ENCODE measurements at places on chromosomes 6 and 20. TPM values are rescaled to one million over a fixed set of nuclear protein-coding genes. Genes with fewer than 3 reads are reported as not detected.

The FUT9 gene
- not detected for total RNA-seq

- no peak overlapping the region for H3K27ac ChIP-seq
- H3K4me3 ChIP-seq = peak overlapping the region; percentile 30
- no peak for DNase-seq
- H3K27me3 ChIP-seq = no peaks in the 10 kb centered on the region
These were observed 6.8 kb upstream of the ADTRP start for GRCh38 chr6:11785415-11785773.

GRCh38 chr6:141667580-141668309 lies 465.0 kb upstream of the GJE1 start:
- H3K27ac ChIP-seq = no peak overlapping the region
- H3K4me3 ChIP-seq = no peak overlapping the region
- H3K4me1 ChIP-seq = no peaks in the 10 kb centered on the region
- DNase-seq = no peak
- no peaks in the 10 kb centered on the region for H3K36me3 ChIP-seq
- H3K27me3 ChIP-seq = no peaks in the 10 kb centered on the region

DNA sequence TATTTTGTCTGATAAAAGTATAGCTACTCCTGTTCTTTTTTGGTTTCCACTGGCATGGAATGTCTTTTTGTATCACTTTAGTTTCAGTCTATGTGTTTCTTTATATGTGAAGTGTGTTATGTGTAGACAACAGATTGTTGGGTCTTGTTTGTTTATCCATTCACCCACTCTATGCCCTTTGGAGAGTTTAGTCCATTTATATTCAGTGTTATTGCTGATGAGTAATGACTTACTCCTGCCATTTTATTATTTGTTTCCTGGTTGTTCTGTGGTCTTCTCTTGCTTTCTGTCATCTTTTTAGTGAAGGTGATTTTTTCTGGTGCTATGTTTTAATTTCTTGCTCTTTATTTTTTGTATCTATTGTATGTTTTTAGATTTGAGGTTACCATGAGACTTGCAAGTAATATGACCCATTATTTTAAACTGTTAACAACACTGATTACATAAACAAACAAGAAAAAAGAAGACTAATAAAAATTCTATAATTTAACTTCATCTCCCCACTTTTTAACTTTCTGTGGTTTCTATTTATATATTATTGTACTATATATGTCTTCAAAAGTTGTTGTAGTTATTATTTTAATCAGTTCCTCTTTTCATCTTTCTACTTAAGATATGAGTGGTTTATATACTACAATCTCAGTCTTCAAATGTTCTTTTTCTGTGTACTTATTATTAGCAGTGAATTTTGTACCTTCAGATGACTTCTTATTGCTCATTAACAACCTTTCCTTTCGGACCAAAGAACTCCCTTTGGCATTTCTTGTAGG lies 323.4 kb downstream of the BTBD9 start:
- DNase-seq = no peak
- no peaks in the 10 kb centered on the region for H3K27me3 ChIP-seq
- no peak overlapping the region for H3K4me3 ChIP-seq

- no peaks in the 10 kb centered on the region for H3K4me1 ChIP-seq
- H3K4me3 ChIP-seq = no peak overlapping the region
- DNase-seq = no peak
- no peaks in the 10 kb centered on the region for H3K27me3 ChIP-seq
These were observed 129.3 kb upstream of the SLC24A3 start for GRCh38 chr20:19083136-19083621.

DNA sequence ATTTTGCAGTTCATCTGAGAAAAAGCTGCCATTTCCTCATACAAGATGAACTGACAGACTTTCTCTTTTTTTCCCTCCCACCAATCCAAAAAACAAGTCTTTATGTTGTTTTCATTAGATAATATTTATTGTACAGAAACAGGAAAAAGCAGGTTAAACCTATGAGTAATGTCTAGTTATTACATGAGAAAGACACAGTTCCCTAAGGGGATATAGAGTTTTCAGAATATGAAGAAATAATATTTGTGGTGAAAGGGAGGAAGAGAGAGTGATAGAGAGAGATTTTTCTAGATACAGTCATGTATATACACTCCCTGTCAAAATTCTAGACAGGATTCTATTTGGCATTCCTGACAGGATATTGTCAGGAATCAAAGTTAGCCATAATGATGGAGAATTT lies 392.4 kb downstream of the BMP2 start:
- H3K27ac ChIP-seq = no peak overlapping the region
- H3K4me1 ChIP-seq = no peaks in the 10 kb centered on the region
- DNase-seq = no peak
- no peaks in the 10 kb centered on the region for H3K27me3 ChIP-seq

DNA sequence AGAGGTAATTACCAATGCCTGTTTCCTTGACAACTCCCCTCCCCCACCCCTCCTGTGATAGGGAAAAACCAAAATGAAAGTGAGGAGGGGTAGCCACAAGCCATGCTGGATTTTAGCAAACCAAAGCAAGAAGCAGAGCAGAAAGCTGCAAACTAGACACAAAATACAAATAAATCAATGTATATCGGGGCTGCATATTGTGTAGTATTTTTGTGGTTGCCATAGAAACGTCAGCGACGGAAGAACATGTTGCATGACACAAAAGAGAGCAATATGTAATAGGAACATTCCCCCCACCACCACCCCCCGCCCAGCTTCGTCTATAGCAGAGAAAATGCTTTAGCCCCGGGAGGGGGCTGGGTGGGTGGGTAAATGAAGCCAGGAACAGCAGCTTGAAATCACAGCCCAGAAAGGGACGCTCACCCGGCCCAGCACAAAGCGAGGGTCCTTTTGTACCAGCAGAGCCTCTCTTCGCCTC lies 548 bp downstream of the AGPAT4 start:
- no peaks in the 10 kb centered on the region for H3K36me3 ChIP-seq
- peak overlapping the region; percentile 77 for H3K27ac ChIP-seq
- H3K27me3 ChIP-seq = no peaks in the 10 kb centered on the region
- H3K4me1 ChIP-seq = no peaks in the 10 kb centered on the region
- DNase-seq = no peak

The ACOT8 gene
- 35.0 TPM for total RNA-seq

DNA sequence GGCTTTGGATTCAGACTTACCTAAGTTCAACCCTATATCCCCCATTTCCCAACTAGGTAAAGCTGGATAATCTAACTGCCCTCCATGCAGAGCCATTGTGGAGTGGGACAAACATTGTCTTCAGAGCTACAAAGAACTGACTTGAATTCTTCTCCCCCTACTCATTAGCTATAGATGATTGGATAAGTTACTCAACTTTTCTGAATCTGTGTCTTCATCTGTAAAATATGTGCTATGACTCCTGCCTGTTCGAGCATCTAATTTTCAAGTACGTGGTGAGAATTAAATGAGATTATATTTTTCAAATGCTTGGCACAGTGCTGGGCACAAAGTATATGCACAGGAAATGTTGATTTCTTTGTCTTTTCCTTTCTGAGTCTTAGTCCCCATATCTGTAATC lies 240.3 kb upstream of the TCF21 start:
- H3K27me3 ChIP-seq = no peaks in the 10 kb centered on the region
- no peaks in the 10 kb centered on the region for H3K4me1 ChIP-seq
- H3K27ac ChIP-seq = no peak overlapping the region
- DNase-seq = no peak
- no peak overlapping the region for H3K4me3 ChIP-seq

DNA sequence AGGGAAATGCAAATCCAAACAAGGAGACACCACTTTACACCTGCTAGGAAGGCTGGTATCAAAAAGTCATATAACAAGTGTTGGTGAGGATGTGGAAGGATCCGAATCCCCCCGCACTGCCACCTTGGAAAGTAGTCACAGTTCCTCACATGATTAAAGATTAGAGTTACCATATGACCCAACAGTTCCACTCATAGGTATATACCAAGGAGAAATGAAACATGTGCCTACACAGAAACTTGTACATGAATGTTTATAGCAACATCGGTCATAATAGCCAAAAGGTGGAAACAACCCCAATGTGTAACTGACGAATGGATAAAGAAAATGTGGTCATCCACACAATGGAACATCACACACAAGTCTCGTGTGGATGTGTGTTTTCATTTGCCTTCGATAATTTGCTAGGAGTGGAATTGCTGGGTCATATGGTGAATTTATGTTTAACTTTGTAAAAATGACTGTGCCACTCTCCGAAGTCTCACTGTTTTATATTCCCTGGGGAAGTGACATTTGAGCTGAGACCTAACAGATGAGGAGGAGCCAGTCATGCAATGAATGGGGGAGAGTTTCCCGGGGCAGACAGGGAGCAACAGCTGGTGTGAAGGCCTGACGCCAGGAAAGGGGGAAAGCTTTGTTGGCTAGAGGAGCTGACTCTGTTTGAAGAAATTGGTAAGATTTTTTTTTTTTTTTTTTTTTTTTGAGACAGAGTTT lies 125.9 kb upstream of the MLN start:
- no peak for DNase-seq
- no peak overlapping the region for H3K4me3 ChIP-seq
- no peaks in the 10 kb centered on the region for H3K36me3 ChIP-seq
- no peaks in the 10 kb centered on the region for H3K27me3 ChIP-seq

The ZBP1 gene
- 0.35 TPM for total RNA-seq

- no peaks in the 10 kb centered on the region for H3K4me1 ChIP-seq
- H3K27me3 ChIP-seq = no peaks in the 10 kb centered on the region
- no peak overlapping the region for H3K4me3 ChIP-seq
- H3K36me3 ChIP-seq = no peaks in the 10 kb centered on the region
- no peak for DNase-seq
These were observed 714.0 kb downstream of the UTRN start for GRCh38 chr6:144999127-144999526.

The GJA1 gene
- total RNA-seq = 88.3 TPM

The NFKBIE gene
- 8.6 TPM for total RNA-seq

DNA sequence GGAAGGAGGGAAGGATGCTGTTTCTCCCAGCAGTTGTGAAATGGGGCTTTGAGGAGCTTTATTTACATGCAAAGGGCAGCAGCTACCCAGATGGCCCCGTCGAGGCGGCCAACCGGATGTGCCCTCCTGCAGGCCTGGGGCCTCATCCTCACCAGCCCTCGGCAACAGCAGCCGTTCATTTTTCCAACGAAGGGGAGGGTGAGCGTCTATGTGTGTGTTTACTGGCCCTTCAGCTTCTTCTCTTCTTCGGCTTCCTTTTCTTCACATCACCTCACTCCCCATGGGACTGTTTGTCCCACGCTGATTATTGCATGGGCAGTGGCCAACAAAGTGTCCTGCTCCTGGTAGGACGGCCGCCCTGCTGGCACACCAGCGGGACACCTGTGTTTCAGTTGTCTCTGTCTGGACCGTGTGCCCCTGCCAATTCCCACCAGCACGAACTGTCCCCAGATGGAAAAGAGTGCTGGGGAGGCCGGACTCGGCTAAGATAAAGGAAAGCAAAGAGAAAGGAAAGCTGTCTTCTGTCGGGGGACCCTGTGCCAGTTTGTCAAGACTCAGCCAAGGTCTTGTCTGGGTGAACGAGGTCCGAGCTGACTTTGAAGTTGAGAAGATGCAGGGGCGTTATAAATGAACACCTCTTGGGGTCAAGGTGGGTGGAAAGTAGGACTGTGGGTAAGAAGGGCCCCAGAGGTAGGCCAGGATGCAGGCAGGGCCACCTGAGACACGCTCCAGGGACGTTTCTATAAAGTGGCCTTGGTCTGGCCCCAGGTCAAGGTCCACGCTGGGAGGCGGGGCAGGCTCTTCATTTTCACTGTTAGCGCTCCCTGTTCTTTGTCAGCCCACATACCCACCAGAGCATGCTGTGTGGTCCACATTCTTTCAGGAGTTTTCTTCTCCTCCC lies 57.0 kb downstream of the FAM50B start:
- H3K27me3 ChIP-seq = peaks cover 73% of the 10 kb centered on the region
- no peaks in the 10 kb centered on the region for H3K36me3 ChIP-seq
- peaks cover under 1% of the 10 kb centered on the region for H3K4me1 ChIP-seq
- H3K27ac ChIP-seq = no peak overlapping the region
- no peak for DNase-seq
- H3K4me3 ChIP-seq = no peak overlapping the region

GRCh38 chr6:35082733-35083403 lies 58.3 kb downstream of the TCP11 start:
- H3K4me1 ChIP-seq = peaks cover 44% of the 10 kb centered on the region
- H3K27me3 ChIP-seq = no peaks in the 10 kb centered on the region
- H3K4me3 ChIP-seq = no peak overlapping the region
- H3K27ac ChIP-seq = no peak overlapping the region
- peaks cover 100% of the 10 kb centered on the region for H3K36me3 ChIP-seq

The SPACA1 gene
- total RNA-seq = not detected

The GJA10 gene
- not detected for total RNA-seq

DNA sequence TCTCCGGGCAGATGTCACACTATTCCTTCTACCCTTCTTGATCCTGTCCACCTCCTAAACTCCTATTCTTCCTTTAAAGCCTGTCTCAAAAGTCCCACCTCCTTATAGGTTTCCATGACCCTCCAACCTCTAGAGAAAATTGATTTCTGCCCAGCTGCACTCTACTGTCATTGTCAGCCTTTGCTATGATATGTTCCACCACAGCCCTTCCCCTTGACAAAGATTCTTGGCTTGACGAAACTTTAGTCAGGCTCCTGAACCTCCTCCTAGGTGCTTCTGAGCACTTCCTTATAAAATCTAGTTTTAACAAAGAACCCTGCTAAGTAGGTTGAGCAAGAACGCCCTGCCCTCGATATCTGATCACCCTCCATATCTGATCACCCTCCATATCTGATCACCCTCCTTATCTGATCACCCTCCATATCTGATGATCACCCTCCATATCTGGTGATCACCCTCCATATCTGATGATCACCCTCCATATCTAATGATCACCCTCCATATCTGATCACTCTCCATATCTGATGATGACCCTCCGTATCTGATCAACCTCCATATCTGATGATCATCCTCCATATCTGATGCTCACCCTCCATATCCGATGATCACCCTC lies 103.2 kb downstream of the RIN2 start:
- H3K4me1 ChIP-seq = peaks cover 6% of the 10 kb centered on the region
- no peaks in the 10 kb centered on the region for H3K36me3 ChIP-seq
- DNase-seq = no peak
- no peak overlapping the region for H3K27ac ChIP-seq

DNA sequence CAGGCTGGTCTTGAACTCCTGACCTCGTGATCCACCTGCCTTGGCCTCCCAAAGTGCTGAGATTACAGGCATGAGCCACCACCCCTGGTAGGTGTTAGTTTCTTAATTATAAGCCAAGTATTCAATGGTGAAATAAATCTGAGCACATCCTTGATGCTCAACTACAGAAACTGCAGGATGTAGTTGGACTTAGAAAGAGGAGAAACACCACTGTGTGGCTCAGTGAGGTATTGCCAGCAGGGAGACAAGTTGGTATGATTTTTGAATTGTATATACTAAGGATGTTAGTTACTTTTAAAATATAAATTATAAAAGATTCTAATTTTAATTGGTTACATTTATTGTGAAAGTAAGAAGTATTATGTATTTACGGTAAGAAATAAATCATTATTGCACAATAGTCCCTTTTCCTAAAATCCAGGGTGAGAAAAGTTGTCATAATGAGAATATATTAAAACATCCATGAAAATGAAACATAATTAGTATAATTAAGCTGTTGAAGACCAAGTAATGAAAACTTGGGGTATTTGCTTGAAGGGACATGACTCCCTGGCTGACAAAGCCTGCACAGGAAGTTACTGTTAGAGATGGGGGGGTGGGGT lies 17.6 kb downstream of the SLC18B1 start:
- H3K4me1 ChIP-seq = no peaks in the 10 kb centered on the region
- H3K36me3 ChIP-seq = peaks cover 3% of the 10 kb centered on the region
- no peak overlapping the region for H3K27ac ChIP-seq
- H3K27me3 ChIP-seq = no peaks in the 10 kb centered on the region
- no peak overlapping the region for H3K4me3 ChIP-seq
- DNase-seq = no peak
